Cerebellar nuclear complex (tissue), 1 donor: ENCODE measurements at places on chromosomes 5 and 9.

GRCh38 chr5:168939156-168939800 is 360.1 kb upstream of the PANK3 start:
- no peak for DNase-seq

- no peak for DNase-seq
These were observed 133.4 kb downstream of the GRIA1 start for GRCh38 chr5:153623751-153624450.

- no peak for DNase-seq
These were observed 77.5 kb downstream of the CEMIP2 start for GRCh38 chr9:71690689-71691435.

DNA sequence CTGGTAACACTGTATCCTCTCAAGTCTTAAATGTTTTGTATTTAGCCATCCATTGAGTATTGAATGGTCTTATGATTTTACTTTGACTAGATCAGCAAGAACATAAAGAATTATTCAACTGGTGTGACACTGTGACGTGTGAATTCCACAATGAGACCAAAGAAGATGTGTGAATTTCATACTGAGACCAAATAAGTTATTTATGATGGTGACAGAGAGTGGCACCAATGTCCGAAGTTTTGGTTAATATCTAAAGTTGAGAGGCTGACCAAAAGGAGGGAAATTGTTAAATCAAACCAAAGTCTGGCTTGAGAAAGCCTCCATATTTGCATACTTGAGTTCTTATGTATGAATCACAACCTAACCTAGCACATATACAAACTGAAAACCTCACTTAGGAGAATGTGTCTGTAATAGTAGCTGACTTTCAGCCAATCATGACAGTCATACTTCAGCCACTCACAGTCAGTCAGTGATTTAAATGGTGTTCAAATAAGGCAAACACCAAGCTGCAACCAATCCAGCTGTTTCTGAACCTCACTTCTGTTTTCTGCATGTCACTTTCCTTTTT is 31.5 kb upstream of the FAM170A start:
- DNase-seq, result no peak

DNA sequence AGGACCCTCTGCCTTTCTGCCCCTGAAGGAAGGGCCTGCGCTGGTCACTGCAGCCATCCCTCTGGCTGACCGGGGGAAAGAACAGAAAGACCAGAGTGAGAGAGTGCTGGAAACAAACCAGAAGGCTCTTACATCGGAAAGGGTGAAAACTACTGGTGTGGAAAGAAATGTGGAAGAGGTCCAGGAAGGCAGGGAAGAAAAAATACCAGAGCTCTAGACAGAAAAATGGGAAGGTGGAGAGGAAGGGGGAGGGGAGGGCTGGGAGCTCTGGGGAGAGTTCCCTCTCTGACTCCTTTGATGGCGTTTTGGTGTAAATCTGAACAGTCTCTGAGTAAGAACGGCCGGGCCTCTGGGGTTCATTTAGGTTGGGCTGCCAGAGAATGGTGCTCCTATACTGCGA is 47.7 kb downstream of the COL23A1 start:
- no peak for DNase-seq

GRCh38 chr5:136162008-136162407 is 29.4 kb downstream of the SMAD5 start:
- no peak for DNase-seq
